ENCODE measurements at places on chromosomes 4 and X.

DNA sequence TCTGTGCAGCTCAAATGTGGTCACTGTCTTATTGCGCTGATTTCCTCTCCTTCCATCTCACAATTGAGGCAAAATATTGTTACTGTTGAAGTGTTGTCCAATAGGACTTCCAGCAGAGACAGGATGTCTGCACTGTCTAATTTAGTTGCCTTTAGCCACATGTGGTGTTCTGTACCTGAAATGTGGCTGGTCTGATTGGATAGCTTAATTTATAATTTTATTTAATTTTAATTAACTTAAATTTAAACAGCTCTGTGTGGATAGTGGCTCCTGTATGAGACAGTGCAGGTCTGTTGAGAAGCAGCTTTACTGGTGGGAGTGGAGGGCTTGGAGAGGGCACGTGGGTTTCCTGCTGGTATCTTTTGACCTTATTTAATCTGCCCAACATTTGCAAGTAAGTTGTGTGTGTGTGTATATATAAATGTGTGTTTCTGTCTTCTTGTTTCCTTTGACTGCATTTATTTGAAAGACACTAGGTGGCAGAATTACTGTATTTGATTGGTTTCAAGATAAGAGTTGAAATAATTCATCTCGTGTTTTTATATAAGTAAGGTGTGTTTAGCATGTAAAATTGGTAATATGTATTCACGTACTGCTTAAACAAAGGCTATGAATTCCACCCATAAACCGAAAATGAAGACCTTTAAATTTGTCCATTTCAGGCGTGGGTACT is 55.3 kb upstream of the MSANTD1 start:
- DNase-seq = no peak

DNA sequence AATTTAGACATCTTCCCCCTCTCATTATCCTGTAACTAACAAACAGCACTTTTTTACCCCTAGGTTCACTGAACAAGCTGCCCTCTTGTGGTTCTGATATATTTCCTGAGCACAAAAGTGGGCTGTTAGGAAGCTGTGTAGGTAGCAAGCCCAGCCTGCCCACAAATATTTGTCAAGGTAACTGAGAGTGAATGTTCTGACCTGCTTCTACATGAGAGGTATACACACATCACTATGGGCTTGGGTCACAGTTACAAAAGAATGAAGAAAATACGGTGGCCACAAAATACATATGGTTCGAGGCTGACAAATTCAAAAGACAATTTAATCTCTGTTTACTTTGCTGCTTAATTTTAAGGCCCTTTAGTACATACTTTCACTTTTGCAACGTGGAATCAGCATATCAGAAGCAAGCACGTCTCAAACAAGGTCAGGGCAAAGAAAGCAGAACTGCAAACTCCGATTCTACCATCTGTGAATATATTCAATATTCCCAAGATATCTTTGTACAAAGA is 78.7 kb downstream of the RBM47 start:
- DNase-seq = no peak

- DNase-seq = no peak
Observed at GRCh38 chr4:38605181-38605752, 58.7 kb upstream of the KLF3 start.

GRCh38 chr4:158999166-158999682 is 103.7 kb upstream of the RAPGEF2 start:
- DNase-seq = no peak

DNA sequence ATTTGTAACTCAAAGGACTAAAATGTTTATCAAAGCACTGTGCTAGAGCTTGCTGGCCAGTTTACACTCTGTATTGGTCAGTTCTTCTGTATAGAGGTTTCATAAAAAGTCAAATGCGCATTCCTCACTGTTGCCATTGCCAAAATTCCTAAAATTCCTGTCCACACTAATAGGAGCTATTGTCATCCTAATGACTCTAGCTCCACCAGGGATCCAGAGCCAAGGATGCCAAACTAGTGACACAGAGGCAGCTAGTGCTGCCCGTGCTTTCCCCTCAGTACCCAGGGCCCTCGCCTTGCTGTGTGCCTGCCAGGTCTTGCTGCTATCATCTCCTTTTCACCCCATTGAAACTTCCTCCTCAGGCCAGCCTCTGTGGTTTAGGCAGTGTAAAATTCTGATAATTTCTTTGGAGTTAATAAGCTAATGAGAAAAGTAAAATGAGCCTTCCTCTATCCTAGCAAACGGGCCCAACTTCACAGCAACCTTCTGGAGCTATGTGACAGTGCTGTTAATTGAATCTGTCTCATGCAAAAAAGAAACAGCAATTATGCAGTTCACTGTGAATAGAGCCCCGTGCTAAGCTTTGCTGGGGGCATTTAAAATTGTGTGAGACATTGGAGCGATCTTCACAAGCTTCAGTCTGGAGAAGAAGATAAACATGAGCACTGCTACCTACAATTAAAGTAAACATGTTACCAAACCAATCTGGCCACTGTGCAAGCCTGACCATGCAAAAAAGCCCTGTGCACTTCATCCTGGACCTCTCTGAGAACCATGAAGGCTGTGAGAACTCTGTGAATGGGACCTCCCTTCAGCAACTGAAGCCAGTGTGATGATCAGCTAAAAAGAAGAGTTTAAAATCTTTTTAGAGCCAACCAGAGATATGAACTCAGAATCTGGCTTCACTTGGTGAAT is 43.1 kb upstream of the FGF2 start:
- peak; percentile 94 for DNase-seq

GRCh38 chr4:131388277-131388676 is 1760.8 kb upstream of the PCDH10 start:
- no peak for DNase-seq

GRCh38 chr4:87962398-87963146 is 12.9 kb upstream of the SPP1 start:
- DNase-seq = no peak

DNA sequence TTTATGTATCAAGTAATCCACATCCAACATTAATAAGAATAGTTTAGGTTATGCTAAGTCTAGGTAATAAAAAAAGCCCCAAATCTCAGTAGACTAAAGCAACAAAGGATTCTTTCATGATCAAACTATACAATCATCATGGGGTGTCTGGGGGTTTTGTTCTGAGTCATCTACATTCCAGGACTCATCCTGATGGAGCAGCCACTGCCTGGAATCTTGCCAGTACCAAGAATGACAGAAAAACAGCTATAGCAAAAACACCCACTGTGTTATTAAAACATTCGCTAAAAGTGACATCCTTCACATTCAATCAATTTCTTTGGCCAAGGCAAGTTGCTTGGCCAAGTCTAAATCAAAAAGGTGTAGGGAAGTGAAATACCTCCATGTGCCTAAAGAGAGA is 3.9 kb upstream of the ARHGEF38 start:
- no peak for DNase-seq
